Hematopoietic multipotent progenitor cell treated with erythropoietin and hydrocortisone succinate and interleukin-3 and kit ligand, for 17 days (in vitro differentiated cells): ENCODE measurements at places on chromosomes 5 and 9.

DNA sequence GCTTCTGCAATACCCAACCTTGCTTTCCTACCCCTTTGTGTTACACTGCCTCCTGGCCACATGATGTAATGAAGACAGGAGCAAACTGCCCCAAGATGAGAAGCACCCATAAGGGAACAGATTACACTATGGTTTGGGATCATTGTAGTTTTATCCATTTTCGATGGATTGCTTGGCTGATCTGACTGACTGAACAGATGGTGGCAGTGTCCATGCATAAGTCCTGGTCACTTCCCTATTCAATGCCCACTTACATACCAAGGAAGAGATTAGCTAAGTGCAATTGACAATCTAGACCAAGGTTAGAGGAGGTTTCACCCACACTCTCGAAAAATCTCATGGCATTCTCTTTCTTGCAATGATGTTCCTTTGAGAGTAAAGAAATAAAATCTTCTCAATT is 319.9 kb downstream of the RAB3C start:
- DNase-seq: no peak

- no peak for DNase-seq
Observed at GRCh38 chr5:36395260-36395659, 93.6 kb upstream of the RANBP3L start.

DNA sequence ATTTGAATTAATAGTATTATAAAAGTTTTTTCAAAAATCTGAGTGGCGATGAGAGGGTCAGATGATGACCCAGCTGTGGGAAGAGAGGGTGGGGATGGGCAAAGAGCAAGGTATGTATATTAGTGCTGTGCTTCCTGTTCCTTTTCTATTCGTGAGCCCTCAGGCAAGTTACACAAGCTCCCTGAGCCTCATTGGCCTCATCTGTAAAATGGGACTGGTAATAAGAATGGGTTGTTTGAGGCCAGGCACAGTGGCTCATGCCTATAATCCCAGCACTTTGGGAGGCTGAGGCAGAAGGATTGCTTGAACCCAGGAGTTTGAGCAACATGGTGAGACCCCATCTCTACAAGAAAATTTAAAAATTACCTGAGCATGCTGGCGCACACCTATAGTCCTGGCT is 24.0 kb upstream of the MLANA start:
- DNase-seq: no peak

DNA sequence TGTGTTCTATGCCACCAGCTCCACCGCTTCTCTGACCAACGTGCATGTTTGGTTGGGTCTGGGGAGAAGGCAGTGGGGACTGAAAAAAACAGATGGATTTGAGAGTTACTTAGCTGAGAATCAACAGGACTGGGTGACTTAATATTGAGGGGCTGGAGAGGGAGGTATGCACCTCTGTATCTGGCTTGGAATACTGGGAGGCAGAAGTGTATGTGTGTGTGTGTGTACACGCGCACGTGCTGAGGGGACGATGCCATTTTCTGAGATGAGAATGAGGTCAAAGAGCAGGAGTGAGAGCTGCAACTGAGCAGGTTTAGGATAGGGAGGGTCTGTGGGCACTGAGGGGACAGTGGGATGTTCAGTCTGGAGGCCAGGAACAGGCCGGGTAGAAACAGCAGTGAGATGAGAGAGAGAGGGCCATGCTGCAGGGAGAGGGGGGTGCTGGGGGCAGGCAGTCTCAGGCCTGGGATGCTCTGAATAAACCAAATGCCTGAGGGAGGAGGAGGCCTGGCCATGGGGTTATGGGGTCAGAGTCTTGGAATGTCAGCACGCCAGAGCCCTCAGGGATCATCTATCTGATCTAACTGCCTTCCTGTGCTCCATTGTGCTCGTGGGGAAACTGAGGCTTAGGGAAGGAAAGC is 14.0 kb downstream of the PDGFRB start:
- no peak for DNase-seq

GRCh38 chr5:44943647-44944046 is 134.9 kb downstream of the MRPS30 start:
- no peak for DNase-seq

GRCh38 chr5:171984748-171985419 is 21.6 kb downstream of the FBXW11 start:
- no peak for DNase-seq

DNA sequence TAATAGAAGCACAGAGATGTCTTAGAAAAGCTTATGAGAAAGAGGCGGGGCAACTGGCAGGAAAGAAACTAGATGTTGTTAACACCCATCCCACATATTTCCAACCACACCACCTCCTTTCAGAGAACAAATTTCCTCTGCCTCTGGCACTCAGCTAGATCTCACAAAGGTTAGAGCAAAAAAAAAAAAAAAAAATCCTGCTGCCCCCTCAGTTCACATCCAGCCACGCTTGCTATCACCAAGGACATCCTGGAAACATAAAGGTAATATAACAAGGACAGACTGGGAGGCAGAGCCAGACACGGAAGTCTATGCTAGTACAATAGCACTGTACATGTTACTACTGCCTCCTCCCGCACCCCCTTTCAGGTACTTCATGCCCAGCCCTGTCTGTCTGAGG is 238.0 kb upstream of the PTGER4 start:
- no peak for DNase-seq

DNA sequence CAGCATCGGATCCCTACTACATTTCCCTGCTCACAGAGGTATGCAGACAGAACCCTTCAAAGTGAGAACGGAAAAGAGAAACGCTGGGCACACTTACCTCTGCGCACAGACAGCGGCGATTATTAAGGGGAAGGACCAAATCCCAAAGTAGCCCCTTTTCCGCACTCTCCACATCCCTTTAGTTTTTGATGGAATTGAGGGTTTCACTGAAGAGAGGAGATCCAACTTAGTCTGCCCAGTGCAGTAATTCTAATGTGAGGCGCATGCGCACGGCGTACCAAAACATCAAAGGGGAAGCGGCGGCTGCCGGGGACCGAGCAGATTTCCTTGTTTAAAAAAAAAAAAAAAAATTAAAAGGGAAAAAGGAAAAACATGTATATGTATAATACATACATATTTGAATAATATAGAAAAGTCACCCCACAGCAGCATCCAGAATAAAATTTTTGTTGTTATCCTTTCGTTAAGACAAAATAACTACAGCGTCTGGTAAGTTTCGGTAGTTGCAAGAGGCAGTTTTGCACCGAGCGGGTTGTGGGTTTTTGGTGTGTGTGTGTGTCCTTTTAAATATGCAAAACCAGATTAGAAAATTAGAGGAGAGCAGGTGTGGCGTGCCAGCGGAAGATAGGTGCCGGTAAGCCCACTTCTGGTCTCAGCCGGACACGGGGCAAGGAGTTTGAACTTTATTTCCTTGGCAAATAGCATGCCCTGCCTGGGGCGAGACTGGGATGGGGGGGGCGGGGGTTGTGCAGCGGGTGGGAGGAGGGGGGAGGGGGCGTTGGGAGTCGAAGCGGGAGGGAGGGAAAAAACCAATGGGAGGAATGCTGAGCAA is at the start of gene GABRB2:
Gene GABRB2 (minus strand): TSS at position 256 of the 832 bp plus-strand sequence. CDS start 82 bp downstream, at position 174.
- DNase-seq: no peak

- DNase-seq: no peak
Observed at GRCh38 chr5:36607838-36608783, 1.7 kb downstream of the SLC1A3 start.

DNA sequence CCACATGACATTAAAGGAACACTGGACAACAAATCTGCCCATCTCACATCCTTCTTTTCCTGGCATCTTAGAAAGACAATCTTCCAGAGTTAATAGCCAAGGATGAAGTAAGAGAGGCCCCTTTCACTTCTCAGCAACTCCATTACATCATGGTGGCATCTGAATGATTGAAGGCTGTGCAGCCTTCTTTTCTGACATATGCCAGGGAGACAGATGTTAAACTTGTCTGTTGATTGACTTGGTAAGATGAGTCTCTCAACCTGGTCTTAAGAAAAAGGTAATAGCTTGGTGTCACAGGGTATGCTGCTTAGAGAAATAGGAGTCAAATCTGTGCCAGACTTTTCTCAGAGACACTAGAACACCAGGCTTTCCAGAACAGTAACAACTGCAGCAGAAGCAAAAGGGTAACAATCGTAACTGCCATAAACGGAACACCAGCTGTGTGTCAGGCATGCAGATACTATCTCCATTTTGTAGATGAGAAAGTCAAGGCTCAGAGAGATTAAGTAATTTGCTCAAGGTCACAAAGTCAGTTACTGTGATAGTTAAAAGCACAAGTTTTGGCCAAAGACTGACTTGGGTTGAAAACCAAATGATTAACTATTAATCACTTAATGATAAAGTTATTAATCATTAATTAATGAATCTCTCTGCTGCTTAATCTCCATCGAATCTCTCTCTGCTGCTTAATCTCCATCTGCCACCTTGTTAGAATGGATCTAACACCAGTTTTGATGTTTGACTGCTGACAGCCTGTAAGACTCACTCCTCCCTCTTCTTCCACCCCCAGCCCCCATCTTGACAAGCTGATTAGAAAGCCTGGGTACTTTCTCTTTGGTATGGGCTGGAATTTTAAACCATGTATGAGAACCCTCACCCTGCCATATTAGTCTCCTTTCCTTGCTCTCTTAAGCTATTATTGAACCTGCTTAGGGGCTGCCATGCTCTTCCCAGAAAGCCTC is 353.5 kb downstream of the ENC1 start:
- DNase-seq: no peak

DNA sequence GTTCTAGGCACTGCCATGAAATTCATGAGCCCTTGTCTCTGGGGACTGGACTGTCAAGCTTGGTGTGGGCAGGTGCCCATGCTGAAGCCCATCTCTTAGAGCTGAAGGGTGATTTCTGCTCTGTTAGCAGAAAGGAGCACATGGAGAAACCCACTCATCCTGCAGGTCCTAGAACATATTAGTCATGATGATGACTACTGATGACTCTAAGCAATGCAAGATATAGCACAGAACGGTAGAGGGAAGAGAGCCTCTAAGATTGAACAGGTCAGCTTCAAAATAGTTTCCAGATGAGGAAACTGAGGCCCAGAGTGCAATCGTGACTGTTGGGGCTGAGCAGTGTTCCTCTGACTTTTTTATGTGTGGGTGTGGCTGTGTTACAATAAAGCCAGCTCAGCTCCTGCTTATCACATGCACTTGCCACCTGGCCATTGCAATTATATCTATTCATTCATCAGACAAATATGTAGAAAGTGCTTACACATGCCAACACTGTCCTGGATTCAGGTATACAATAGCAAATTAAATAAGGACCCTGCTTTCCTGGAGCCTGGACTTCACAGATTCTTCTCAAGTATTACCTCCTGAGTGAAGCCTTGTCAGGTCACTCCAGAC is 140.2 kb upstream of the BRINP1 start:
- DNase-seq: no peak

DNA sequence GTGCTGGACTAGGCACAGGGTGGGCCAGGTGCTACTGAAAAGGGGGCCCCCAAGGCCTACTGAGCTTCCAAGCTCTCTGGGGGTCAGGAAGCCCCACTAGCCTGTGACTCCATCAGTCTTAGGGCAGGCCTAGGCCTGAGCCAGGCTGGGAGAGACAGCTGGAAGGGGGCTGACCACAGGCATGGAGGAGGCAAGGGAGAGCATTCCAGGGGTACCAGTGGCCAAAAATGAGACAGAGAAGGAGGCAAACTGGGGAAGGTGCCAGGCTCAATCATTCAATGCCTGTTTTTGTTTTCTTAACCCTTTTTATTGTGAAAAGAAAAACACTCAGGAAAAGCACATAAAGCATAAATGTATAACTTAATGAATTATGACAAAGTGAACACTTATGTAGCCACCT is 26.2 kb upstream of the TCF7 start:
- no peak for DNase-seq

GRCh38 chr5:116766470-116766947 is 191.9 kb upstream of the SEMA6A start:
- no peak for DNase-seq

DNA sequence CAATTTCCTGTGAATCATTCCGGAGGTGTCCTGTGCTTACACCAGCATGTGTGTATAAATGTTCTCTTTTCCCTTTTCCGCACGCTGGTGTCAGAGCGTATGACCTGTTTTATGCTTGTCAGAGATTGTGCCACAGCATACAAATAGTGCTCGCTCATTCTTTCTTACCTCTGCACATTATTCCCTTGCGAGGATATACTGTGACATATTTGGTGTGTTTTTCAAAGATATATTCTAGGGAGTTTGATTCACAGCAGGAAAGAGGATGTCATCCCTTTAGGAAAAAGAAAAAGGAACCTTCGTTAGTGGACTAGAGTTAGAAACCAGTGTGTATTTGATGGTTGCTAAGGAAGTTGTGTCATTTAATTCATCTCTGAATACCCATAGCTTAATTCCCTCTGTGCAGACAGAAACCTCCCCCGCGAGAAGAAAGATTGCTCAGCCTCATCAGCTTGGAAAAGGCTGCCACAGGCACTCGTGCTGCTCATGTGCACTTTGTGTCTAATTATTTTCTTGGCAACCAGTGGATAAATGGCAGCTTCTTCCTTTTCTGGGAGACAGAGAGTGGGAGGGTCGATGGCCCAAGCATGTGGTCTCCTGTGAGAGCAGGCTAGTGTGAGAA is 14.7 kb upstream of the CCIN start:
- DNase-seq: no peak

DNA sequence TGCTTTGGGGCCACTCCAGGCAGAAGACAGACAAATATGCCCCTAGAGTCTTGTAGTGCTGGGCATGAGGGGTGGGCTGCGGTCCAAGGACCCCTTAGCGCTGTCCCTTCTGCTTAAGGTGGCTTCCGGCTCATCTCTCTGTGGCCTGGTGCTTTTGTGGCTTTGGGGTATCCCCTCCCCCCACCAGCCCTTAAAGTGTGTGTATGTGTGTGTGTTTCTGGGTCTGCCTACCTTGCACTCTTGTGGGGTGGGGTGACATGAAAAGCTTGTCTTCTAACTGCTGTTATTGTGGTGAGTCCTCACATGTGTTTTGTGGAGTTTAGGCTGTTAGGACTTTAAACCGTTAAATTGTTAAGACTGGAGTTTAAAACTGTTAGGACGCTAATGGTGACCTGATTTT is 23.6 kb downstream of the MARCHF6 start:
- DNase-seq: no peak

DNA sequence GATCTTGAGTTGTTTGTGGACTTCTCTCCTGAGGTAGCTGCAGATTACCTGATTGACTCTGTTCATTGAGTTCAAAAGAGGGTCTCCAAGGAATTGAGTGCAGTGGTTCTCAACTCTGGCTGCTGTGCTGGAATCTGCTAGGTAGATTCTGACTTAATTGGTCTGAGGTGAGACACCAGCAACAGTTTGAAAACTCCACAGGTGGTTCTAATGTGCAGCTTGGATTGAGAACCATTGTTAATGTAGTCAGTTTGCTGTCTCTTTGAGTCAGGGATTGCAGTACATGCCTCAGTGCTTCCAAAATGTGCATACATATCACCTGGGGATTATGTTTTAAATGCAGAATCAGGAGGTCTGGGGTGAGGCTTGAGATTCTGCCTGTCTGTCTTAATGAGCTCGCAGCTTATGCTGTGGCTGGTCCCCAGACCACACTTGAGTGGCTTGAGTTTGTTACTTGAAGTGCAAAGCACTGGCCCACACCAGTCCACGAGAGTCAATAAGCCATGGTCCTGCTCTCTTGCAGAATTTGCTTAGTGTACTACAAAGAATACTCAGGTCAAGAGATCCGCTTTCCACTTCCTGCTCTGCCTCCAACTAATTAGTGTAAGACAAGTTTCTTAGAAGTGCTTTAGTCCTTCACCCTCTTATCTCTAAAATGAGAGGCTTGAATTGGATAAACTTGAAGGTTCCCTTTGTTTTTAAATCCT is 82.3 kb downstream of the ATG10 start:
- DNase-seq: no peak

GRCh38 chr9:93041108-93041802 is 17.2 kb upstream of the SUSD3 start:
- DNase-seq: no peak
